NCI-H2081 (cell line): ENCODE measurements at places on chromosomes 4 and X.

- DNase-seq = peak; percentile 78
These were observed 409.0 kb downstream of the BCOR start for GRCh38 chrX:39688576-39689375.

DNA sequence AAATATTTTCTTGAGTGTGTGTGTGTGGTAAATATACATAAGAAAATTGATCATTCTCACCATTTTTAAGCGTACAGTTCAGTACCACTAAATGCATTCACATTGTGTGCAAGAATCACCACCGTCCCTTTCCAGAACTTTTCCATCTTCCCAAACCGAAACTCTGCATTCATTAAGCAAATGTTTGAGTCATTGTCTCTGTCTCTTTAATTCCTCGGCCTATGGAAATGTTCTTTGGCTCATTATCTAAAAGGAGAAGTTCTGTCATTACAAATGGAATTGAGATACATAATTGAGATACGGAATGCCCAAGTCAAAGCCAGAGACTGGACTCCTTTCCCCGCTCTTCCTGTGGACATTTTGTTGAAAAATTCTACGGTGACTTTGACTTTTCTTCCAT, 168.9 kb downstream of the DCLK2 start:
- no peak for DNase-seq

- DNase-seq = no peak
These were observed 863.1 kb upstream of the FTHL17 start for GRCh38 chrX:31934842-31935370.

DNA sequence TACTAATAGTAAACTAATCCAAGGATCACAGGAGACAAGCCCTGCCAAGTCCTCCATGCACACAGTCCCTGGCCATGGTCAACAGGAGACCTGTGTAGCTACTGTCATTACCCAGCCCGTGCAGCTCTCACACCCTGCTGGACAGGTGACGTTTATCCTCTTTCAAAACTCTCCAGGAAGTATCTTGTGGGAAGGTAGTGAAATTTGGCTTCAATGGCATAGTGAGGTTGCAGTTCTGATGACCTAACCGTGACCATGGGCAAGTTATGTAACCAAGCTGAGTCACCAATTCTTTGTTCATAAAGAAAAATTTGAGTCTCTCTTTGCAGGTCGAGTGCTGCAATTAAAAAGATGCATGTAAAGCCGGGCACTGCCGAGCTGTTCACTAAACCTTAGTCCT, 11.3 kb upstream of the SLC2A9 start:
- no peak for DNase-seq

GRCh38 chr4:185723631-185724260, 88.2 kb downstream of the SORBS2 start:
- no peak for DNase-seq

DNA sequence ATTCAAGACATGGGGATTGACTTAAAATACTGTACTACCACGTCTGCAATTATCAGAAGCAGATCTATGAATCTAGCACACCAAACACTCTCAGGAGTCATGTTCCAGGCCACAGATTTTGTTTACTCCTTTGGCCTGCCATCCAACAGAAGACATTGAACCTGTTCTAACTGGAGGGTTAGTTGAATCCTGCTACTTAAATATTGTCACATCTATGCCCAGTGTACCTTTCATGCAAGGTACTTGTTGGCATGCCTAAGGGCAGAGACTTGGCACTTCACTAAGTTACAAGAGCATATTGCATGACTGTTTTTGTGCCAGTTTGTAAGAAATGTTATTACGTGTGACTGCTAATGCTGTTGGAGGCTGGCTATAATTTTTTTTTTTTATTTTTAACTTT, 126.9 kb upstream of the BCOR start:
- DNase-seq = no peak

GRCh38 chr4:139175646-139176301, 1.2 kb downstream of the ELF2 start:
- peak; percentile 37 for DNase-seq

- DNase-seq = no peak
These were observed 218.4 kb upstream of the HCCS start for GRCh38 chrX:10892621-10893225.

GRCh38 chrX:143298663-143299241, 218.5 kb downstream of the SPANXN3 start:
- DNase-seq = no peak

DNA sequence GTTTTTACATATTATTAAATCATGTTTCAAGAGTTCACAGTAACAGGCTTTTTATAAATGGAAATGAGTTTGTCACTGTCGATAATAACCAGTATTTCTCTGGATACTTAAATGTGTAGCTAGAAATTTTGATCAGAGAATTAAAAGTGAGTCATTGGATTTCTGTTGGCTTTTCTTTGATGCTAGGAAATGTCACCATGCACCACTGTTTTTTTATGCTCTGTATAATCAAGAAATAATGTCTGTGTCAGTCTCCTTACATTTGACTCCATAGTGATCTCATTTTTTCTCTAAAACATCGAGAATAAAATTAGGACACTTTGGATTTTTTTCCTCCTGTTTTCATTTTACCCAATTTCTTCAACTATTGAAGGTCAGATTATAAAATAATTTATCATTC, 234.2 kb downstream of the RAPGEF2 start:
- no peak for DNase-seq

- DNase-seq = no peak
These were observed 493.1 kb downstream of the ANKRD50 start for GRCh38 chr4:124219389-124219788.

DNA sequence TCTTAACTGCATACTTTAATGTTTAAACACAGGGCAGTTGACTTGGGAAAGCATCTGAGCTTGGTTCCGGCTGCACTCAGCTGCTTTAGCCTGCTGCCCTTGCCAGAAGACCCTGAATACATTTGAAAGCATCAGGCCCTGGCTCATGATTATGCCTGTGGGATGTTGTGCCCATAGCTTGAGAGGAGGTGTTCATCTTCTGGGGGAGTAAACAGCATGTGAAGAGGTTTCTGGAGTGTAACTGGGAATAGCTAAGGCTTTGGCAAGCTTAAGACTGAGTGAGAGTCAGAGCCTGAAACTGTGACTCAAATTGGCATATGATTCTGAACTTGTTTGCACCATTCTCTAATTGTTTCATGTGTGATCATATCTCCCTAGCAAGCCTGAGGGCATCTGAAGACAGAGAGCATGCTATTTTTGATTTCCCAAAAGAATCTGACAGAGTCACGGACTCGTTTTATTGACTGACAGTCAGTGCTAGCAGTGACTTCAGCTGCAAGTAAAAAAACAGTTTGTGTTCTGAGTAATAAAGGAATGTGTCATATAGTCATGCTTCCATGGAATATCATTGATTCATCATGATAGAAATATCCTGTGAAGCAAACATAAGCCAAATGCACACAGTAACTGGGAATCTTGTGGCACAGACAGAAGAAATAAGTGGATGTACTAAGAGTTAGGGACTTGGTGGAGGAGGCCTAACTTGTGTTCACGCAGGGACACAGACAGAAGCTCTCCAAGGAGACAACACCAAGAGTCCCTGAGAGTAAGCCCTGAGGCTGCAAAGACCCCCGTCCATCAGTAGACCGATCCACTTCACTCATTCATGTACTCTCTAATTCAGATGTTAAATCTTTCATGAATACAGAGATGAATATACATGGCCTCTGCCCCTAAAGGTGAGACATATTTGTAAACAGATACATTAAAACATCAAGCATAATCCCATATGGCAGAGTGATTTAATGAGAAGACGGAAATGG, 100.7 kb downstream of the SYNPO2 start:
- no peak for DNase-seq

DNA sequence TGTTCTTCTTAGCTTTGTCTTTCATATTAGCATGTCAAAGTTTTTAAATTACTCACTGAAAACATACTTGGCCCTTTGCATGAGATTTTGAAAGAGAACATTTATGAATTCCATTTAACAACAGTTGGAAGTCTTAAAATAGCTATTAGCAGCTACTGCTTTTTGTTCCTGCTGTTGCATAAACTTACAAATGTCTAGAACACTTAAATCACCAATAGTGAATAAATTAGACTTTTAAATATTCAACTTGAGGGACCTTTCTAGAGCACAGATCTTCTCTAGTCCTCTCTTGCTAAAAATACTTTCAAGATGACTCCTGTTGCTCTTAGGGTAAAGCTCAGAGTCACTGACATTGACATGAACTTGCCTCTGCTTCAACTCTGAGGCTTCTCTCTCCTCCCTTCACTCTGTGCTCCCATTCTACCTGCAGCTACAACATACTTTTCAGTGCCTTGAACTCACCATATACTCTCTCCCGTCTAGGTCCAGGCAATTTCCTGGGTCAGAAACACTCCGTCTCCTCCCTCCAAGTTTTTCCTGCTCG, 15.8 kb upstream of the TXK start:
- DNase-seq = no peak

- DNase-seq = no peak
These were observed 32.6 kb downstream of the DOCK11 start for GRCh38 chrX:118528071-118528737.

- no peak for DNase-seq
These were observed 15.5 kb downstream of the CPE start for GRCh38 chr4:165394275-165394674.

DNA sequence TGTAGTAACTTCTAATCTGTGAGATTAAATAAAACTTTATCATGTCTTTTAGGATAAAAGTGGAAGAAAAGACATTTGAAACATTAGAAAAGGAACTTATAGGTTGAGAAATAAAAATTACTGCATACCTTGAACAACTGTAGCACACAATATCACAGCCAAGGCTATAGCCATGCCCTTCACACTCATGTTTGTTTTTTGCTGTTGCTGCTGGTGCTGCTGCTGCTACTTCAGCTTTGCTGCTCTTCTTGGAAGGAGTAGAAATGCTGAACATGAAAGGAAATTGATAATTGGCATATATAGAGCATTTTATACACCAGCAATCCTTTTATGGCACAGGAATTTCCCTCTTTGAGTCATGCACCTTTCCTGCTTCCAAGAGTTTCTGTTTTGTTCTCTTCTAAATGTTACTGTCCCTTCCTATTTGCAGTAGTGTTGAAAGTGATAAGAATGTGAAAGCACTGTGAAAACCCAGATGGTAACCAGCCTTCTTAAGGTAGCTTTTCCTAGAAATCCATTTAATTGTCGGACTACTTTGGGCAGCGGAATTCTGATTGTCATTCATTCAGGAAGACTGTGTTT, at the start of gene CXCL11:
Gene CXCL11 (minus strand): TSS at position 272 of the 582 bp plus-strand sequence. CDS start 83 bp downstream, at position 189.
- no peak for DNase-seq

DNA sequence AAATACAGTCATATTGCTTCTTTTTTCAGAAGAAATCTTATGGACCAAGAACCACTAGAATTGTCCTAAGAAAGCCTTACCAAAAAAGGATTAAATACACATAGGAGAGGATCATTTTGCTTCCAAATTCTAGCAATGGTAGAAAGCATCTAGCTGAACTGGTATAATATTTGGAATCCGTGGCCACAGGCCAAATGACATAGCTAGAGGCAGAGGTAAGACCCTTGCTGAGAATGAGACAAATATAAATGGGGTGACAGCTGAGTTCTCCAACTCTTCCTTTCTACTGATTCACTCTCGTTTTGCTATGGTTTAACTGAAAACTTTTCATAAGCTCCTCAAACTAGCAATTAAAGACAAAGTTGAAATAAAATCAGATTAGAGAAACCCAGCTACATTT, 150.0 kb downstream of the TTC29 start:
- no peak for DNase-seq

GRCh38 chrX:152637649-152638442, at the start of gene GABRQ:
Gene GABRQ (plus strand): TSS chrX:152637895. CDS start chrX:152638203, 308 bp downstream.
- DNase-seq = no peak

GRCh38 chr4:147822128-147822527, 90.2 kb downstream of the ARHGAP10 start:
- no peak for DNase-seq

DNA sequence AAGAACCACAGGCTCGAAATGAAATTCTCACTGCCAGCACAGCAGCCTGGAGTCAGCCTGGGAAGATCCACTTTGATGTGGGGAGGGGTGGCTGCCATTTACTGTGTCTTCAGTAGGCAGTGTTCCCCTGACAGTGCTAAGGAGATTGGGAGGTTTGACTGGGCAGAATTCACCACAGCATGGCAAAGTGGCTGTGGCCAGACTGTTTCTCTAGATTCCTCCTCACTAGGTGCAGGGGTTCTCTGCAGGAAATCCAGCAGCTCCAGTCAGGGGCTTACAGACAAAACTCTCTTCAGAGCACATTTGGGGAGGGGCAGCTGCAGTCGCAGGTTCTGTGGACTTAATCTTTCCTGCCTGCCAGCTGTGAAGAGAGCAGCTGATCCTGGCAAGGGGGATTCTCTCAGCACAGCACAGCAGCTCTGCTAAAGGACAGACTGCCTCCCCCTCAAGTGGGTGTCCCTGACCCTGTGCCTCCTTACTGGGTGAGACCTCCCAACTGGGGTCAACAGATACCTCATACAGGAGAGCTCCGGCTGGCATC, 1174.0 kb downstream of the RAPGEF2 start:
- DNase-seq = no peak

DNA sequence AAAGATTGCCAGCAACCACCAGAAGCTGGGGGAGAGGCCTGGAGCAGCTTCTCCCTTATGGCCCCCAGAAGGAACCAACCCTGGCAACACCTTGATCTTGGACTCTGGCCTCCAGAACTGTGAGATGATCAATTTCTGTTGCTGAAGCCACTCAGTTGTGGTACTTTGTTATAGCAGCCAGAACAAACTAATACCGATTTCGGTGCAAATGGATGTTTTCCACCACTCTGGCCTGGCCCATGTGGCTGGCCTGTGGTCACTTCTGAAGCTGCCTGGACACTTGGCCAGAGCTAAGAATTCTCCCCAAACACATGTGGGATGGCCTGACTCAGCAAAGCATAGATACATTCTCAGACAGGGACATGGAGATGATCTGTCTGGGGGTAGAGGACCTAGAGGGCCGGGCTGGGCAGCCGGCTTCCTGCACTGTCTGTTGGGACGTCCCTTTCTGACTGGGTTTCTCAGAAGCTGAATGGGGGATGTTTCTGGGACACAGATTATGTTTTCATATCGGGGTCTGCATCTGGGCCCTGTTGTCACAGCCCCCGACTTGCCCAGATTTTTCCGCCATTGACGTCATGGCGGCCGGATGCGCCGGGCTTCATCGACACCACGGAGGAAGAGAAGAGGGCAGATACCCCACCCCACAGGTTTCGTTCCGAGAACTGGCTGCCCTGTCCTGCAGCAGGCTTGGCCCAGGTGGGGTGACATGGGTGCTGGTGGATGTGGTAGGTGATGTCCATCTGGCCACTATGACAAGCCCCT, 4.1 kb downstream of the FOXP3 start:
- no peak for DNase-seq

DNA sequence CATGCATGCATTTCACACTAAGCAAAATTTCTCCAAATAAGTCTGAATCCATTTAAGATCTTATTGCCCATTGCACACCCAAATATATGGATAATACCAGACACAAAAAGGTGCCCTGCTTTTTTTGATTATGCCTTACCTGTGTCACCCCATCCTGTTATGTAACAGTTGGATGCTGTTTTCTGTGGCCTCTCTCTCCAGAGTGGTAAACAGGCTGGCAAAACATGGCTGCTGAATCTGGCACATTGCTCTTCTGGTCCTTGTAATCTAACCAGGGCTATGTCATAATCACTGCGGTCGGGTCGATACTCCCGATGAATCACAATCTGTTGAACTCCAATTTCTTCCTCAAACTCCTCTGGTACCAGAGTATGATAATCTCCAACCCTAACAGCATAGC, 70.1 kb downstream of the PRSS12 start:
- no peak for DNase-seq
